Chondrocyte (in vitro differentiated cells): ENCODE measurements at places on chromosomes 11 and 22. TPM values are rescaled to one million over a fixed set of nuclear protein-coding genes. Genes with fewer than 3 reads are reported as not detected.

GRCh38 chr22:35887296-35887875, 141.2 kb downstream of the RBFOX2 start:
- DNase-seq, result no peak

Gene KBTBD3
- 3.5 to 4.0 TPM (median 4.0 TPM) in 3 replicates for total RNA-seq

Gene ZFTA
- total RNA-seq, result 28.6 to 34.6 TPM (median 34.2 TPM) in 3 replicates

DNA sequence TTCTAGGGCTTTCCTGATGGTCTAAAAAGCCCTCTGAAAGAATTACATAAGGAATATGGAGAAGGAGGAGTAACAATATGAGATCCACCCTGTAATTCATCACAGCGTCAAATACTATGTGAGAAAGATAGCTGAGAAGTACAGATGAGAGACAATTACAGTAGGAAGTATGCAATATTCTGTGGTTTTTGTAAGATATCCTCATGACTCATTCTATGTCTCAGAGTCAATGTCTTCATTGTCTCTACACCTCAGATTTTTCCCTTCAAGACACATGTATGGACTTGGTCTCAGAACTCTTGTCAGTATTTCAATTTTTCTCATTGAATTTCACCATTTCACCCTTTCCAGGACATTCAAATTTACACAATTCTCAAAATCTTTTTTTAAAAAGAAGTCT, 343.3 kb upstream of the CTSC start:
- DNase-seq, result no peak

DNA sequence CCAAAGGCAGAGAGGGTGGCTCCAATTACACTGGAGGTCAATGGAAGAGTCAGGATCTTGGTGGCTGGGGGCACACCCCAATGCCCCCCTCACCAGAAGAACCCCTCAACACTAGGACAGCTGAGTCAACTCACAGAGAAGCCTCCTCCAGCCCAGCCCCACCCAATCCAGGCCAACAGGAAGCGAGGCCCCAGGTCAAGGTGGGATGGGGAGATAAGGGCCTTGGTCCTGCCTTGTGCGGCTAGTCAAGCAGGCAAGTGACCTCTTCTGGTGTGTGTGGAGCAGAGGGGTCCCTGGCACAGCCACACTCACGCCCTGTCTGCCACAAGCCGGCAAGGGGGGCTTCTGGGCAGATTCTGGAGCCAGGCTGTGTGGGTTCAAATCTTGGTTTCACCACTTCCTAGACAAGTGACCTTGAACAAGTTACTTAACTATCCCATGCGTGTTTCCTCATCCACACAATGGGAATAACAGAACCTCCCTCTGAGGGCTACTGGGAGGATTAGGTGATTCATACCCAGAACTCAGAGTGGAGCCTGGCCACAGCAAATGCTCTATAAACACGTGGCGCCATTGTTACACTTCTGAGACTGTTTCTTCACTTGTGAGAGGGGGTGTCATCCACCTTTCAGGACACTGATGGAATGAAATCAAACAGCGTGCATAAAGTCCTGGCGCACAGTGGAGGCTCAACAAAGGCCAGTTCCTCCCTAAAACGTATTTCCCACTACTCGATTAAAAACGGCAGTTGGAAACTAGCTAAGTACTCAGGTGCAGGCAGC, 3.2 kb downstream of the TTLL12 start:
- peak; percentile 47 for DNase-seq

DNA sequence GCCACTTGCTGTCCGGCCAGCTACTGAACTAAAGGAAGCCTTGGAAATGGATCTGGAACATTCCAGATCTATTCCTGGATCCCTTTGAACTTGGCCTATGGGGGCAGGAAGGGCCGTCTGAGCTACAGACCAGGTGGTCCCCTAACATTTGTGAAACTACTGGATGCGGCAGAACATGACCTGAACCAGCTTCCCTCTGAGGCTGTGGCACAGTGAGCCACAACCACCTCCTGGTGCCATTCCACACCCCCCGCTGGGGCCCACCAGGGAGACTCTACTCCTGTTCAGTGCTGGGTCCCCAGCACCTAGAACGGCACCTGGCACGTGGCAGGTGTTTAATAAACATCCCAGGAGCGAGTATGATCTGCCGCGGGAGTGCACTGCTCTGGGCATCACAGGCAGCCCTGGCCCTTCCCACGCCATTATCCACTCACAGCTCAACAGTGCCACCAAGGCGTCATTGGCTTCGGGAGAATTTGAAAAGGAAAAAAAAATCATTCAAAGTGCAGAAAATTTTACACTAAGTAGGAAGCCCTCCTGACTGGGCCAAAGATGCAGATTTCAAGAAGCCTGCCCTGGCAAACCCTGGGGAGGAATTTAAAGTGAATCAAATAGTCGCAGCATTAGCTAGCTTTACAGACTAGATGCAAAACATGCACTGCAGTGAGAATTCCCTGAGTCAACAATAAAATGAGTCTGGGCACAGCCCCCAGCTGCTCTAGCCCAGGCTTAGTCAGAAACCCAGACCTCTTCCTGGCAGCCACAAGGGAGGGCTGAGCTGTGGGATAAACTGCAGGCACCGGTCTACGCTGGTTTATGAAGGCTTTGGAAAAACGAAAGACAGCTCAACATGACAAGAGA, 14.3 kb upstream of the EFCAB6 start:
- peak; percentile 79 for DNase-seq

Gene GNG3
- total RNA-seq, result not detected in 3 replicates

DNA sequence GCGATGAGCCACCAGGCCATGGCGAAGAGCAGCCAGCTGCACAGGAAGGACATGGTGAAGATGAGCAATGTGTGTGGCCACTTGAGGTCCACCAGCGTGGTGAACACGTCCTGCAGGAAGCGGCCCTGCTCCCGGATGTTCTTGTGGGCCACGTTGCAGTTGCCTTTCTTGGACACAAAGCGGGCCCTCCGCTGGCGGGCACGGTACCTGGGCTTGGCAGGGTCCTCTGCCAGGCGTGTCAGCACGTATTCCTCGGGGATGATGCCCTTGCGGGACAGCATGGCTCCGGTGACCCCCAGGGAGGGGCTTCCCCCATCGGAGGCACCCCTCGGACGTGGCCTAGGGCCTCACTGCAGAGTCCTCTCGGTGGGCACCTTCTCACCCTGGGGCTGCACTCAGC, 648 bp downstream of the KCNJ11 start:
- DNase-seq, result no peak

- DNase-seq, result no peak
These were observed 44.4 kb downstream of the NAT10 start for GRCh38 chr11:34149786-34150185.

- no peak for DNase-seq
These were observed 24.9 kb upstream of the GNAZ start for GRCh38 chr22:23045461-23045860.

Gene SHANK2
- 0.53 to 1.6 TPM (median 0.97 TPM) in 3 replicates for total RNA-seq

DNA sequence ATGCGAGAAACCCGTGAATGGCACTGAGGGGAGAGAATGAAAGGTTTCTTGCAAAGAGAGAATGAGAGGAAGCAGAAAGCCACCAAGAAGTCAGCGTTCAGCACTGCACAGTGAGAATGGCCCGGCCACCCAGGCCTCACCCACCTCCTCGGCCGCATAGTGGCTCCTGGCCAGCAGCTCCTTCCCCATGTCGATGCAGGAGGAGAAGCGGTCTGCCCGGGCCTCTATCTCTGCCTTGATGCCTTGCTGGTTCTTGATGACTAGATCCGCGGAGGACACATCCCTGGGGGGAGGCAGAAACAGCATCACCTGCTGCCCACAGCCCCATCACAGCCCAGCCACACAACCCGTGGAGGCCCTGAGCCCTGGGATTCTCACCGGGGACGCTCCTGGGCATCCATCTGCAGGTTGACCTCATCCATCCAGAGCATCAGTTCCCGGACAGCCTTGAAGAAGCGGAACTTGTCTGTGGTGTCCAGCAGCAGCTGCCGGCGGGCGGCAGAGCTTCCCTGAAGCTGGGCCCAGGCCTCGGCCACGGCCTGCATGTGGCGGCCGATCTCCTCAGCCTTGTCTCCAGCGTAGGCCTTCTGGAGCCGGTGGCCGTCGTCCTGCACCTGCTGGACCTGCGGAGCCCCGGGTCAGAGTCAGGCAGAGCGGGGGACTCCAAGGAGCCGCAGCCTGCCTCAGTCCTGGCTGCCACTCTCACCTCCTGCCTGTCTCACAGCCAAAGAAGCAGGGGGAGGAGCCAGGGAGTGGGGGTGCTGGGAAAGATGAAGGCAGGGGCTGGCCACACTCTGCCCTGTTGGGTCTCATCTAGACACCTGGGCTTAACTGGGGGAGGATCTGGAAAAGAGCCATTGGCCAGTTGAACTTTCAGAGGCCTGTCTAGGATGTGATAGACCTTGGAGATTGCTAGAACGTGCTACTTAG, 12.2 kb upstream of the RBM4B start:
- peak; percentile 92 for DNase-seq

DNA sequence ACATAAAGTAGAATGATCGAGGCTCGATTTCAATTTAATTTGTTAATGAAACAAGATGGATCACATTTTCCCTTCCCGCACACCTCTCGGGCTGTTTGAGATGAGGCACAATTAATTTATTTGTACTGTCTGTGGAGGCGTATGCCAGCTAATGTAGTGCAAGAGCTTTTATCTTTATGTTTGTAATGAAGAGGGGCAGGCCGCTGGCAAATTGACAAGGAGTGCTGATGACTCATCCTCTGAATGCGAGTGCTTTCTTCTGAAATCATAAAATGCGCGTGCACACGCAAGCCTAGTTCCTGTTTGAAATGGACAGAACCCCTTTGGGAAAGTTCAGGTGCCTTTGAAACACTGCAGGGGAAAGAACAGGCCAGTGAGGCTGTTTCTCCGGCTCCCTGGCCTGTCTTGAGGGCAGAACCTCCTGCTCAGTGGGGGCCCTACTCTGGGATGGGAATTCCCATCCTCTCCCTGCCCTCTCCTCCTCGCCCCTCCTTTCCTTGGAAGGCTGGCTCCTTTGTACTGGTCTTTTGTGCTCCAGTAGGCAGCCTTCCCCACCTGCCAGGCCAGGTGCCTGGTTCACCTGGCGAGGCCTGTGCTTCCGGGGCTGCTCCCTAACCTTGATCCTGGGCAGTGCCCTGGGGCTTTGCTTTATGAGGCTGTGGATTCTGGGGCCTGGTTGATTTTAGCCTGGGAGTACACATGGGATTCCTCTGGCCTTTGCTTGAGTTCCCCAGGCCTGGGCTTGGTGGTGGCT, 50.3 kb downstream of the TEAD1 start:
- no peak for DNase-seq
